RPMI8226 (cell line): ENCODE measurements at places on chromosomes 2 and 18.

- DNase-seq = peak; percentile 79
Observed at GRCh38 chr2:157971702-157972101, 95.6 kb upstream of the ACVR1 start.

DNA sequence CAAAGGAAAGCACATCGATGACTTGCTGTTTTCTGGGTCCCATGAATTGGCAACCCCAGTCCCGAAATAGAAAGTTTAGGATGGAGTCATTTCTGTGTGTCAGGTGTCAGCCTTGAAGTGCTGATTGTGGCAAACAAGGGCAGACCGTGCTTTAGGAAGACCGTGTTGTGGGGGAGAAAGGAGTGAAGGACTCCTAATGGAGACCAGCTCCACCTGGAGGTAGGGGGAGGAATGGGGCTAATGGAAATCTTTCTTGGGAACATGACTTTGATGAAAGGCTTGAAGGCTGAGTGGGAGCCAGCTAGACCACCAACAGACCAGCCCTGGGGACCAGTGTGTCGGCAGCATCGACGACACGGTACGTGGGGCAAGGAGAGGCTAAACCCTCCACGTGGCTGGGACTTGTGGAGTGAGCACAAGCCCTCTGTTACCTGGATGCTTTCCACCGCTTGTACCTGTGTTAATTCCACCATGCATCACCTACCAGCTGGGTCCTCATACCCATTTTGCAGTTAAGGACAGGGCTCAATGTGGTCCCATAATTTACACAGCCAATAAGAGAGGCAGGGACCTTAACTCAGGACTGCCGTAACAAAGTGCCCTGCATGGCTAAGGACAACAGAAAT, 104.2 kb downstream of the SH3BP4 start:
- peak; percentile 36 for DNase-seq

- DNase-seq = no peak
Observed at GRCh38 chr2:150598383-150598782, 110.9 kb upstream of the RND3 start.

DNA sequence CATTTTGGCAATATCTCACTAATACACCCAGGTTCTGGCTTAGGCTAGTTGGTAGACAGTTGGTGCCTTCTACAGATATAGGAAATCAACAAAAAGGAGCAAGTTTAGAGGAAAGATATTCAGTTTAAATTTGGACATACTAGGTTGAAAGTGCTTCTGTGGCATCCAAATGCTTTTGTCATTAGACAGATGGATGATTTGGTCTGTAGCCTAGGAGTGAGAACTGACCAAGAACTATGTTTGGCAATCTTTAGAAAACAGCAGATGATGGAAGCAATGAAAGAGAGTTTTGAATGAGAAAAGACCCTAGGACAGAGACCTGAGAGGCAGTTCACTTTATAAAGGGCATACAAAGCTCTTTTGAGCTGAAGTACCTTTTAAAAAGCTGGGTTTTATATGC, 201.3 kb upstream of the FSHR start:
- DNase-seq = no peak

DNA sequence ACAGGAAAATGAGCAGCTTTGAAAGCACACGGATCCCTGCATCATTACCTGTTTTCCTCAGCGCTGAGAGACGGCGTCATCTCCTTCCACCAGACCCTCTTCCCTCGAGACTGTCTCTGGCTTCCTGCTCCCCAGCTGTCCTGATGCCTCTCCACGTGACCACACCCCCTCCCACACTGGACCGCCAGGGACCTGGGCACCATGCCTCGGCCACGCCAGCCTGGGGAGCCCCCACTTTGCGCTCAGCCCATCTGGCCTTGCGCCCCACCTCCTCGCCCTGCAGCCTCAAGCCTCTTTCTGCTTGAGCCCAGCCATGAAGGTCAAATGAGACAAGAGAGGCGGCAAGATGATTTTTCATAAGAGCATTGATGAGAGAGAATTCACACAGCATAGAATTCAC, 66.0 kb upstream of the ACKR3 start:
- DNase-seq = no peak

GRCh38 chr2:224807153-224807964, 91.2 kb upstream of the CCDC195 start:
- no peak for DNase-seq
